Esophagus mucosa (tissue), 1 donor: ENCODE measurements at places on chromosomes 4 and X. TPM values are rescaled to one million over a fixed set of nuclear protein-coding genes. Genes with fewer than 3 reads are reported as not detected.

ANK2 gene
- 1.6 TPM for total RNA-seq

DNA sequence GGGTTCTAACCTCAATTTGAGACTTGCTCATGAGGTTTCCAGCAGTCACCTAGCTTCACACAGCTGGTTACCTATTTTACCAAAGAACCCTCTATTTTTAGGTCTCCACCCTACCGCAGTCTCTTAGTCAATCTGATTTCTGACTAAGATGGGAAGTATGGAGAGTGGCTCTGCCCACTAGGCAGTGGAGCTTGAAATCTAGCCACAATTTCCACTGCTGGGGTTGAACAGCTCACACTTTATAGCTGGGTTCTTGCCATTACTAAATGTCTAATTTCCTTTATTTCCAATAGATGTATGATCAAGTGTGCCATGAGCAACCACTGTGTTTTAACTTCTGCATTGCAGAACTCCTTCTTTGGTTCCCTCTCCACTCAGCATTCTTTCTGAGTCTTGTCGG lies 43.1 kb downstream of the GASK1B start:
- ATAC-seq = no peak

GRCh38 chr4:64911846-64912245 lies 502.6 kb upstream of the TECRL start:
- no peak for ATAC-seq

- no peak for ATAC-seq
Measured at GRCh38 chr4:61985426-61985825, 785.3 kb downstream of the ADGRL3 start.

DNA sequence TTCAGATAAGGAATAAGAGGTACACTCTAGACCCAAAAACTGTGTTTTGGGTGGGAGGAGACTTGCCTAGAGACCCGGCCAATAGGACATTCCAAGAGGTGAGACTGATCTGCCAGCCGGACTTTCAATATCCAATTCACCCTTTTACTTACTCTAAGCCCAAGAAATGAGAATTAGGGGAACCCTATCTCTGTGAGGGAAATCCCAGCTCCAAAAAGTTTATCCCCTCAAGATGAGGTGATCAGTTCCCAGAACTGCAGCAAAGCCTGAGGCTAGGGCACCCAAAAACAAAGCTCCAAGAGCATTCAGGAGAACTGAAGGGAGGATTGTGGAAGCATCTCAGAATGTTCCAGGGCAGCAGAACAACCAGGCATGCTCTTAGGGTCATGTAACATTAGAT lies 251.7 kb downstream of the PTTG2 start:
- no peak for ATAC-seq

FHIP1A gene
- 43.6 TPM for total RNA-seq

DNA sequence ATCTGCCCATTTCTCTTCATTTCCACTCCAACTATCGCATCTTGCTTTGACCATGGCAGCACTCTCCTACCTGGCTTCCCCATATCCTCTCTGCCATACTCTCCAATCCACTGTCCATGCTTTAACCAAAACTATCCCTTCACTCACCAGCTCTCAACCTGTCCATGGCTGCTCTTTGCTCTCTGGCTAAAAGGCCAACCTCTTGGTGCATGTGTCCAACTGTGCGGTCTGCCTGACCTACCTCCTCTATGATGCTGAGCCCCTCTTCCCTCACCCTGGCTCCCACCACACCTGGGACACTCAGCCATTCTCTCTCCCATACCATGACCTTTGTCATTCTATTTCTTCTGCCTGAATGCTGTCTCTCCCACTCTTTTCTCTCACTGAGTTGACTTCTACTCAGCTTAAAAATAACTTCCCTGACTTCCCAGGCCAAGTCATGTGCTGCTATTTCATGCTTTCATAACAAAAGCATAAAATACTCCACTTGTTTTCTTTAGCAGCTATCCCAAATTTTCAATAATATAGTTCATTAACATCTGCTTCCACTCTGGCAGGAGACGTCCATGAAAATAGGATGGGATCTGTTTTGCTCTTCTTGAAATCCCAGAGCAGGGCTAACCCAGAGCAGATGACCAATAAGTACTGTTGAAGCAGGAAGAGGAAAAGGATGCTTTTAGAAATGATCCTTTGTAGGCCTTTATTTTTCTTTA lies 29.8 kb upstream of the KLF3 start:
- ATAC-seq = no peak

DMRTC1 gene
- total RNA-seq = not detected

GK2 gene
- total RNA-seq = not detected

- ATAC-seq = no peak
Measured at GRCh38 chr4:40991908-40992307, 222.4 kb downstream of the APBB2 start.

DNA sequence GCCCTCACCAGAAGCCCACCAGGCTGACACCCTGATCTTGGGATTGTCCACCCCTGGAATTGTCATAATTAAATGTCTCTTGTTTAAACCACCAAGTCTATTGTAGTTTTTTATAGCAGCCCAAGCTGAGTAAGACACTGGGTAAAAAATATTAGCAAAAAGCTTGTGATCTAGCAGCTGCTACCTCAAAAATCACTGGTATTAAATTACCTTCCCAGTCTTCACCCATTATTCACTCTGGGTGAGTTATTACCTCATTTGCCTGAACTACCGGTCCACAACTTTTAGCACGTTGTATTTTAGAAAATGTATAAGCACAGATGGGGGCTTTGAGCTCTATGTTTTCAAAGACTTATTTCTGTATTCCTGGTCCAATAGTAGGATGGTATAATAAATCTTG lies 12.0 kb upstream of the TRIM61 start:
- ATAC-seq = no peak

DNA sequence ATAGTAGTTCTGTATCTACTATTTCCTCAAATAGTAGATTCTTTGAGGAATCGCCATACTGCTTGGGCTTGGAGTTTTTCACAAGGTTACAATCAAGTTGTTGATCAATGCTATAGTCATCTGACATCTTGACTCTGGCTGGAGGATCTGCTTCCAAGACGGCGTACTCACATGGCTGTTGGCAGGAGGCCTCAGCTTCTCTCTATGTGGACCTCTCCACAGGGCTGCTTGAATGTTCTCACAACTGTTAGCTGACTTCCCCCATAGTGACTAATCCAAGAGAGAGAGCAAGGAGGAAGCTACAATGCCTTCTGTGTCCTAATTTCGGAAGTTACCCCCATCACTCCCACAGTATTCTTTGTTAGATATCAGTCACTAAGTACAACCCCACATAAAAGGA lies 10.3 kb downstream of the EGFL6 start:
- no peak for ATAC-seq

DNA sequence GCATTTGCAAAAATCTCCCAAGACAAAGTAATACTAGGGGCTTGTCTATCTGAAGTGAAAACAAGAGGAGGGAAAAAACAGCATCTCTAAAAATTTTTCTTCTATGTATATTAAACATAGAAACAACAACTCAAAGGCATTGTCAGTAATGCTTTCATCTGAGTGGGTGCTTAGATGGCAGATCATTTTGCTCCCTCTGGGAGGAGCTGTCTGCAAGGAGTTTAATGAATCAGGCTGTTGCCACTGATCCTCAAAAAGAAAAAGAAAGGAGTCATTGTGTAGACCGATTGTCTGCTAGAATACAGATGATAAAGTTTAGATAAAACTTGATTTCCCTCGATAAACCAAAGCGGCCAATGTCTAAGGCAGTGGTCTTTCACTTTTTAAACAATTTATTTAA lies 49.7 kb upstream of the KLHL8 start:
- peak; percentile 60 for ATAC-seq

SLC9A7 gene
- total RNA-seq = 6.3 TPM

- no peak for ATAC-seq
Measured at GRCh38 chr4:107751670-107752069, 31.6 kb upstream of the PAPSS1 start.

- ATAC-seq = no peak
Measured at GRCh38 chr4:54231419-54231767, 2.3 kb downstream of the PDGFRA start.

TLR1 gene
- 2.7 TPM for total RNA-seq

IRAK1 gene
- 97.8 TPM for total RNA-seq

DNA sequence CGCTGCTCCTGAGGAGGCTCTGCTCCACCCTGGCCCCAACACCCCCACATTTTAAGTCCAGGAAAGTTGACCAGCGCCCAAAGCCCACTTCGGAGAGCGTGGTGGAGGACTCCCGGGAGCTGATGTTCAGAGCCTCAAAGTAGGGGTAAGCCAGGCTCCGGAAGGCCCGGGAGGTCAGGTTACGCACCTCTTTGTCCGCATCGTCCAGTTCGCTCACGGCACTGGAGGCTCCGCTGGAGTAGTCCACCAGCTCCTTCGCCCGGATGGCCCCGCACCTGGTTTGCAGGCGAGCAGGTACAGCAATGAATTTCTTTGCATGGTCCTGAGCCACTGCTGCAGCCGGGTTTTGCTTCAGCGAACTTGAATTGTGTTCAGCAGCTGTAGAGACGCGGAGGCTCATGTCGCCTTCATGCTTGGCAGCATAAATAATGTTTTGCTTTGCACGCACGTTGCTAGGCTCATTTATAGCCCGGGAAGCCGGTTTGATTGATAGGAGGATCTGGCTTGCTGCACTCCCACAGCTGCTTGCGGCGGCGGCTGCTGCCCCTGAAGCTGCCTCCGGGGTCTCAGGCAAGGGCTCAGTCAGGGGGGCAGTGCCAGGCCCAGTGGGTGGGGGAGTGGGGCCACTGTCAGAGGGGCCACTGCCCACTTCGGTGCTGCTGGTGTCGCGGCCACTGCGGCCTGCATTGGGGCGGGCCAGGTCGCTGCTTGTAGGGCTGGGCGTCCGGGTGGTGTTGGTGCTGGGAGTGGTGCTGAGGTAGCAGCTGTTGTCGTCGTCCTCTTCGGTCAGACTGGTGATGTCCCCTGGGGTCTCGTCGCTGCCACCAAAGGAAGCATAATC lies 4.8 kb downstream of the C4orf54 start:
- ATAC-seq = no peak

- ATAC-seq = no peak
Measured at GRCh38 chr4:85414972-85415371, 60.0 kb upstream of the ARHGAP24 start.

GRCh38 chrX:71910986-71911730 lies 513 bp downstream of the NHSL2 start:
- ATAC-seq = peak; percentile 28

DNA sequence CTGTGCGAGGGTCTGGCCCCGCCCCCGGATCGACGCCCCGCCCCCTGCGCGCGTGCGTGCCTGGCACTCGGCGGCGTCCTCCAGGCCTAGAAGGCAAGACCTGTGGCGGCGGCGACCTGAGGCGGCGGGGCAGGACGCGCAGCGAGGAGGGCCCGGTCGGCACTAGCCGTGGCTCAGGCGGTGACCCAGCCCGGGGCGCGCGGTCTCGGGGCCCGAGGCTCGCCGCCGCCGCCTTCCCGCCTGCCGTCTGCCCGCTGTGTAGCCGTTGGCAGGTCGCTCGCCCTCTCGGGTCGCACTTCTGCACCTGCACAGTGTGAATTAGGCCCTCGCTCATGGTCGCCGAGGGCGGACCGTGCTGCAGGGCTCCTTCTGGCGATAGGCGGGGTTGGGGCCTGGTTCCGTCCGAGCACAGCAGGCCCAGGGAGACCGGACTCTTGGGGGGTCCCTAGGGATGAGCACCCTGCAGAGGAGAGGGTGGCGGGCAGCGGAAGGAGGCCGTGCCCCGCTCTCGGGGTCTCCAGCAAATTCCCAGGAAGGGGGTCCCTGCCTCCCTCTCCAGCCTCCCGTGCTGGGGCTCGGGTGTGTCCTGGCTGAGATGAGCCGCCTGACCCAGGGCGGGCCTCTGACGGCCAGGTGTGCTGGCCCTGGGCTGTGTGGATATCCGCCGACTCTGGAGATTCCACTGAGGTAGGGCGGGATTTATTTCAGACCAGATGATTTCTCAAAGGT lies 557 bp upstream of the FAM53A start:
- peak; percentile 36 for ATAC-seq

DNA sequence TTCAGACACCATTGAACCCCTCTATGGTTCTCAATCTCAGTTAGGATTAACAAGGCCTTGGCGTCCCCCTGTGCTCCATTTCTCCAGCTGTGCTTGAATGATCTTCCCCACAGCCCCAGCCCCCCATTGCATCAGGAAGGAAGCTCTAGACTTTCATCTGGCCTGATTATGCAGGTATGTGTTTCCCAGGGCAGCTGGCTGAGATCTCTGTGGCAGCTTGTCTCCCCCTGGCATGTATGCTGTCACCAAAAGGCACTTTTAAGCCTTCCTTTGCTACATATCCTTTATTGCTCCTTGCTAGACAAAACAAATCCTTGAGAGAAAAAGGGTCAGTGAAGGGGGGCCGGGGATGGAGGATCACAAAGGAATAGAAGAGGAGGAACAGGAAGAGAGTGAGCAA lies 1056.0 kb upstream of the SLIT2 start:
- ATAC-seq = no peak

- no peak for ATAC-seq
Measured at GRCh38 chr4:5361968-5362367, 310.7 kb downstream of the STK32B start.

GRCh38 chrX:7120878-7121219 lies 26.7 kb upstream of the STS start:
- peak; percentile 75 for ATAC-seq

FAM90A26 gene
- not detected for total RNA-seq

DNA sequence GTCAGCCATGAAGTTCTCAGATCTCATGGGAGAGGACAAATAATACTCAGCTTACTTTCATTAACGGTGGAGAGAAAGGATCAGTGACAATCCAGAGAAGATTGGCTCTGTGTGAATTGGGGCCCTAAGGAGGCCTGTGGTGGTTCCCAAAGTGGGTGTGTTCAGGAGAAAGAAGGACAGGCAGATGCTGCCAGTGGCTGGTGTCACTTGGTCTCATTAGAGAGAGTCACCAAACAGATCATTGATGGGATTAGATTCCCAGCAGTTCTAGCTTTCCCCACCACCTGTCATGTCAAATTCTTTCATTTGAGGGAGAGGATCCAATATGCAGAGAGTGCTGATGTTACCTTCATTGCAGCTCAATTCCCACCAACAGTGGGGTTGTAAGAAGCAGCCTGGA lies 8.0 kb downstream of the SMPX start:
- ATAC-seq = no peak

GRCh38 chr4:47816748-47817147 lies 21.1 kb downstream of the CORIN start:
- no peak for ATAC-seq

DNA sequence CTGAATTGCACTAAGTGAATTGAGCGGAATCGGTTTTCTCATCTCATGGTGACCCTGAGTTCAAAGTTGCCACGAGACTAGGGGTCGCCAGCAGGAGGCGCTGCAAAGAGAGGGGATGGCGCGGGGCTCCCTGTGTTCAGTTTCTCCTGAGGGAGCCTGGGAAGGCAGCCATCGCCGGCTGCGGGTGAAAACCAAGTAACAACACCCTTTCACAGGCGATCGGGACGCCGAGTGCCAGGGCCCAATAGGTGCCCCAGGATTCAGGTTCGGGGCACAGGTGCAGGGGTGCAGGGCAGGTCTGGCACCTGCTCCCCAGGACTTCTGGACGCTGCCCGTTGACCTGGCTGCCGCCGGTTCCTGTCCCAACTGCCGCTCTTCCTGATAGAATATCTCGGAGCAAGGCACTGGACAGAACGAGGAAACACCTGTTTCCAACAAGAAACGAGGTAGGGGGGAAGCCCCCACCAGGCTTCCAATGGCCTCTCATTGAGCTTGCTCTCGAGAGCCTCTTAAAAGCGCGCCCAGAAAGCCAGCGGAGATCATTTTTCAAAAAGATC lies 1.1 kb upstream of the FGF16 start:
- no peak for ATAC-seq

AR gene
- 0.48 TPM for total RNA-seq

GRCh38 chr4:42492962-42493361 lies 95.7 kb downstream of the SHISA3 start:
- ATAC-seq = no peak

- no peak for ATAC-seq
Measured at GRCh38 chr4:84239278-84239845, 259.7 kb downstream of the NKX6-1 start.

- ATAC-seq = no peak
Measured at GRCh38 chr4:41933997-41934503, 1.2 kb upstream of the TMEM33 start.
